ENCODE measurements at places on chromosomes 11 and 22. TPM values are rescaled to one million over a fixed set of nuclear protein-coding genes. Genes with fewer than 3 reads are reported as not detected.

The KCTD14 gene
- total RNA-seq = 26.8 TPM

DNA sequence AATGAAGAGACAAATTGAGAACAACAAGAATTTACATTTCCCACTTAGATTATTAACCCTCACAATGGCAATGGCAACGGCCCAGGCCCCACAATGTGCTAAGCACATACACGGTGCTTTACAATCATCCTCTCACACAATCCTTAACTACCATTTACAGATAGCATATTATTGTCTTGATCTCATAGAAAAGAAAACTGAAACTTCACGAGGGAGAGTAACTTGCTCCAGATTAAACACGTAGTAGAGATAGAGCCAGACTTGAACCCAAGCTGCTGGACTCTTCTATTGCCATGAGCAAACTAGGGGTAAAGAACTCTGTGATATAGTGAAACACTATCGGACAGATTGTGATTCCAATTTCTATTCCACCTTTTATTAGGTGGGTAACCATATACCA lies 665.1 kb downstream of the DLG2 start:
- no peak for DNase-seq

The SHISA8 gene
- not detected for total RNA-seq

DNA sequence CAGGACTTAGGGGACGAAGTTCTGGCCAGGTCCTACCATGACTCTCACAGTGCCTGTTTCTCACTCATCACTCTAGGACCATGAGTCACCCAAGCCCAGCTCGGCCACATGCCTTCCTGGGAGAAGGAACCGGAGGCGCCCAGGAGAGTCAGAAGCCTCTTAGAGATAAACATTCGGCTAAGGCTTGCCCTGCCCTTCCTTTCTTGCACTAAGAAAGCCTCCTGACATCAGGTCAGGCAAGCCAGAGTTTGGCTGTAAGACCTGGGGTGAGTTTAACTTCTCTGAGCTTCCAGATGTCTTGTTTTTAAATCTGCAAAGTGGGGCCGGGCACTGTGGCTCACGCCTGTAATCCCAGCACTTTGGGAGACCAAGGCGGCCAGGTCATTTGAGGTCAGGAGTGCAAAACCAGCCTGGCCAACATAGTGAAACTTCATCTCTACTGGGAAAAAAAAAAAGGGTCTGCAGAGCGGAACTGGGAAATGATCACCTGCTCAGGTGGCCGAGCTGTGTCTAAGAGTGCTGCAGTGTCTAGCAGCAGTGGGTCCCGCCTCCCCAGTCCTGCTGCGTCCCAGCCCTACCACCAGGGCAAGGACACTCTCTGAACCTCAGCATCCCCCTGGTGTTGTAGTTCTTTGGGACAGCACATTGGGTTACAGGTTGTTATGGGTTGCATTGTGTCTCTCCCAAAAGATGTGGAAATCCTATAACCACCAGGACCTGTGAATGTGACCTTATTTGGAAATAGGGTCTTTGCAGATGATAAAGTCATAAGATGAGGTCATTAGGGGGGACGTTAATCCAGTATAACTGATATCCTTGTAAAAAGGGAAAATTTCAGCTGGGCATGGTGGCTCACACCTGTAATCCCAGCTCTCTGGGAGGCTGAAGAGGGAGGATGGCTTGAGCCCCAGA lies 1.8 kb upstream of the CARS1 start:
- no peak for DNase-seq

GRCh38 chr11:35398881-35399280 lies 20.5 kb downstream of the SLC1A2 start:
- DNase-seq = no peak

DNA sequence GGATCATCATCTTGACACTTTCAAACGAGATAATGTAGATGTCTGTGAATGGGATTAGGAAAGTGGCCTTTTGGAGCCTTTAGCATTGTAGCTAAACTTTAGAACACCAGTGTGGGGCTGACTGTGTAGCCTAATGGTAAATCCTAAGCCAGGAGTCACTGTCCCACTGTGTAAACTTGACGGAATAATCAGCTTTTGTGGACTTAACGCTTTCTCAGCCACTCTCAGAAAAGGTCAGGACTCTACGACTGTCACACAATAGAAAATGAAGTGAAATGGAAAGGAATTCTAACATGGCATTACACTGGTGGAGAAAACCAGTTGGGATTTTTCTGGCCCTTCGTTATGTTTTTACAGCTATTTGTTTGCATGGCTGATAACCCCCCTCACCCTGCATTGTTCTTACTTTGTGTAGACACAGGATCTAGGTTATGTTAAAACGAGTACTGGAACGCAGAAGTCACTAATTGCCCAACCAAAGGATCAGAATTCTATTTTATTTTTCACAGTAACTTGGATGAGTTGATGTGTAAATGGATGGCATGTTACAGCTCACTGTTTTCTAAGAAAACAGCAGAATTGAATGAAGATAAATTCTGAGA lies 22.0 kb upstream of the GRAMD1B start:
- DNase-seq = no peak

DNA sequence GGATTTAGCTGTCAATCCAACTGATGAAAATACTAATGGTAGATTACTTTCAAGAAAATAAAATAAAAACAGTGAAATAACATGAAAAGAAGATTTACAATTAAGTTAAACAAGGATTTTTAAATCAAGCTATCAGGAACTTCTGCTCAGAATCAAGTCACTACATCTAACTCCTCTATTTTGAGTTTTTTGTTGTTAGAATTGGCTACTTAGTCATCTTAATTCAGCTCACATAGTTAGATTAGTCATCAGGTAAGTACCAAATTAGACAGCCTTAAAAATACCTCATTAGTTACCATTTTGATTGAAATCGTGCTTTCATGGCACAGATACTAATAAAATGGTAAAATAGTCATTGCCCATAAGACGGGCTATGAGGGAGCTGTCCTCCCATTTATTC lies 35.8 kb downstream of the BTG4 start:
- no peak for DNase-seq

DNA sequence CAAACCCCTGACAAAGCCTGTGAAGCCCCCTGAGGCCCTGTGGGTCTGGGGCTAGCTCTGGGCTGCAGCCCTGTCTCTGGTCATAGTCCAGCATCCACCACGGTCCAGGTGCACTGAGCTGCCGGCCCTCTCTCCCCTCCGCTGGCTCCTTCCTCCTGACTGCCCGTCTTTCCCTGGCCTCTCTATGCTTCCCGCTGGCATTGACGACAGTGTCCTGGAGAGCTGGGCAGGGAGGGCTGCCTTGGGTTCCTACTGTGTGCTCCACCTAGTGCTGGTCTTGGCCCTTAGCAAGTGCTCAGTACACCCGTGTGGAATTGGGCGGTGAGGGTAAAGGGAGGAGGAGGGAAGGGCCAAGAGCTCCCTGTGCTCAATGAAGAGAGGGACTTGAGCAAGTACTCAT lies 868 bp upstream of the MYEOV start:
- DNase-seq = no peak

- no peak for DNase-seq
Observed at GRCh38 chr11:60699284-60699691, at the start of gene MS4A8. TSS of gene MS4A8 (plus strand) at chr11:60699612. CDS start at chr11:60700861, 1,249 bp downstream.

DNA sequence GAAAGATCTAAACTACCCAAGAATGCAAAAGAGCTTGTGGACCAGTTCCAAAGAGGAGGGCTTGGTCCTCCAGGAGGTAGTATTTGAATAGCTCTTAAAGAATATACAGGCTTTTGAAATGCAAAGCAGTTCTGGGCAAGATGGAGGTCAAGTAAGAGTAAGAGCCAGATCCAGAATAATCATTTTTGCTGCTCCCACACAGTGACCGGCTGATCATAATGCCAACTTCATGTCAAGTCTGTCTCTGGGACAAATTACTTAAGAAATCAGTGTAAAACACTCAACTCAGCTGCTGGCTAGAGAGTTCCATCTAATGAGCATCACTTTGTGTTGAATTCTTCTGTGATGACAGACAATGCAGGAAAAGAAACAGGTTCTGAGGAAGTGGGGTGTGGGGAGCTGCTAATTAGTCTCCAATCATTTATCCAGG lies 250.9 kb upstream of the NARS2 start:
- no peak for DNase-seq

GRCh38 chr22:22886546-22886945 lies 1.1 kb upstream of the IGLL5 start:
- DNase-seq = no peak

DNA sequence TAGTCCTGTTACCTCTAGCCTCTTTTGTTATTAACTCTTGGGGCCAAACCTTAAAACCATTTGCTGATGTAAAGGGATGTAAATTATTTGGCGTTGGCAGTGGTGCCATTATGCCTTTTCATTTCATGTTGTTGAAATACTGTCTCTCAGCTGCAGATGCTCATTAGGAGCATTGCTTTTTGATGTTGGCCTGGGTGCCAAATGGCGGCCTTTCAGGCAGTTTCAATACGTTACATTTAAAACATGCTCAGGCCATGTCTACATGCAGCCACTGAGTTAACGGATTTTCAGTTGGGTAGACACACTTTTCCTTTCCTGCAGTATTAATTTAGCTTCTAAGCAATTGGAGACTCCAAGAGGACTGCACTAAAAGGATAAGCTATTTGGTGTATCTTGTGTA lies 5.3 kb downstream of the NCAM1 start:
- no peak for DNase-seq

The APOL5 gene
- not detected for total RNA-seq

DNA sequence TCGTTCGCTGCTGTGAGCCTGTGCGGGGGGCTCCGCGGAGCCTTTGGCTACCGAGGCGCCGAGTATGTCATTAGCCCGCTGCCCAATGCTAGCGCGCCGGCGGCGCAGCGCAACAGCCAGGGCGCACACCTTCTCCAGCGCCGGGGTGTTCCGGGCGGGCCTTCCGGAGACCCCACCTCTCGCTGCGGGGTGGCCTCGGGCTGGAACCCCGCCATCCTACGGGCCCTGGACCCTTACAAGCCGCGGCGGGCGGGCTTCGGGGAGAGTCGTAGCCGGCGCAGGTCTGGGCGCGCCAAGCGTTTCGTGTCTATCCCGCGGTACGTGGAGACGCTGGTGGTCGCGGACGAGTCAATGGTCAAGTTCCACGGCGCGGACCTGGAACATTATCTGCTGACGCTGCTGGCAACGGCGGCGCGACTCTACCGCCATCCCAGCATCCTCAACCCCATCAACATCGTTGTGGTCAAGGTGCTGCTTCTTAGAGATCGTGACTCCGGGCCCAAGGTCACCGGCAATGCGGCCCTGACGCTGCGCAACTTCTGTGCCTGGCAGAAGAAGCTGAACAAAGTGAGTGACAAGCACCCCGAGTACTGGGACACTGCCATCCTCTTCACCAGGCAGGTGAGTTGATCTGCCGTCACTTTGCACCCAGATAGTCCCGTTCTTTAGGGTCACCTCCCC lies 1.0 kb downstream of the ADAMTS15 start:
- no peak for DNase-seq

The CST6 gene
- 89.1 TPM for total RNA-seq

The C1QTNF5 gene
- total RNA-seq = 0.87 TPM

The SLC5A1 gene
- not detected for total RNA-seq

GRCh38 chr11:66106786-66107599 lies 36.9 kb downstream of the PACS1 start:
- DNase-seq = no peak

- DNase-seq = no peak
Observed at GRCh38 chr11:48031602-48032001, 51.2 kb downstream of the PTPRJ start.

- DNase-seq = no peak
Observed at GRCh38 chr22:26323013-26323412, 106.0 kb upstream of the ASPHD2 start.

GRCh38 chr11:107140983-107141382 lies 122.7 kb upstream of the GUCY1A2 start:
- no peak for DNase-seq

- no peak for DNase-seq
Observed at GRCh38 chr11:2814751-2815150, 70.8 kb downstream of the CDKN1C start.

DNA sequence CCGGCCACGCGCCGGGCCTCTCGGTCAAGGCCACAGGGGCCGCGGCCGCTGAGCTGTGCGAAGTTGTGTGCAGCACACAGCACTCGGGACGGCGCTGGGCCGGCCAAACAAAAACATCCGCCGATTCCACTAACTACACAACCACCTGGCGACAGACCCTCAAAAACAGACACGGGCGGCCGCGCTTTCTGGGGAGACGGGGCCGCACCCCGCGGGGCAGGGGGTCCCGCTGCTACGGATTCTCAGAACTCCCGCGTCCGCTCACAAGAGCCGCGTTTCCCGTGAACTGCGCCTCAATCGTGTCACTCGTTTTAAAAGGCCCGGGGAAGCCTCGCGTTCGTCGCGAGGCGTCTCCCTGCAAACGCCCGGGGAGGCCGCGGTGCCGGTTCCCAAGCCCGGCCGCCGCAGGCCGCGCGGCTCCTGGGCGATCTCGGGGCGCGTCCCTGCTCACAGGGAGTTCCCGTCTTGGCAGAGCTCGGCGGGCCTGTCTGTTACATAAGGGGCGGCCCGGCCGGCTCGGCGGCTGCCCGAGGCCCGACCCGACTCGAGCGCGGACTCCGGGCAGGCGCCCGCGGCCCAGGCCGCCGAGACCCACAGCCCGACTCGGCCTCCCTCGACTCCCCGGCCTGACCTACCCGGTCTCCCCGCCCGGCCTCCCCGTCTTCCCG lies 936 bp downstream of the BRD1 start:
- DNase-seq = no peak

DNA sequence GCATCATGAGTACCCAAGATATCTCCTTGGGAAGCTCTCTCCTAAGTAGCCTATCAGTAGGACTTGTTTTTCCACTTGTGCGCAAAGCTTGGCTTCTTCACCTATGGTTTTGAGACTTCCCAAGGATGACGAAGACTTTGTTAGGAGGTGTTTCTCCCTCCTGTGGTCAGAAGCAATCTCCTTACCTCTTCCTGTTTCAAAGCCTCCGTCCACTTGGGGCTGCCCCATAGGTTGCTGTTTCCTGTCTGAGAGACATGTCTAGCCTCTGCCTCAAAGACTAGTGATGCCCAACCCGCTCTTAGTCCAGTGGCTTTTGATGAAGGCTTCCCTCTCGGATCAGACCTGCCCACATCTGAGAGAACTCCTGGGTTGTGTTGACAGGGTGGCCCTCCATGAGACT lies 92.9 kb downstream of the TRAF6 start:
- DNase-seq = no peak

The ESAM gene
- total RNA-seq = 9.9 TPM

The ZNF280A gene
- total RNA-seq = not detected

- no peak for DNase-seq
Observed at GRCh38 chr11:119976805-119977560, 160.9 kb downstream of the TRIM29 start.

DNA sequence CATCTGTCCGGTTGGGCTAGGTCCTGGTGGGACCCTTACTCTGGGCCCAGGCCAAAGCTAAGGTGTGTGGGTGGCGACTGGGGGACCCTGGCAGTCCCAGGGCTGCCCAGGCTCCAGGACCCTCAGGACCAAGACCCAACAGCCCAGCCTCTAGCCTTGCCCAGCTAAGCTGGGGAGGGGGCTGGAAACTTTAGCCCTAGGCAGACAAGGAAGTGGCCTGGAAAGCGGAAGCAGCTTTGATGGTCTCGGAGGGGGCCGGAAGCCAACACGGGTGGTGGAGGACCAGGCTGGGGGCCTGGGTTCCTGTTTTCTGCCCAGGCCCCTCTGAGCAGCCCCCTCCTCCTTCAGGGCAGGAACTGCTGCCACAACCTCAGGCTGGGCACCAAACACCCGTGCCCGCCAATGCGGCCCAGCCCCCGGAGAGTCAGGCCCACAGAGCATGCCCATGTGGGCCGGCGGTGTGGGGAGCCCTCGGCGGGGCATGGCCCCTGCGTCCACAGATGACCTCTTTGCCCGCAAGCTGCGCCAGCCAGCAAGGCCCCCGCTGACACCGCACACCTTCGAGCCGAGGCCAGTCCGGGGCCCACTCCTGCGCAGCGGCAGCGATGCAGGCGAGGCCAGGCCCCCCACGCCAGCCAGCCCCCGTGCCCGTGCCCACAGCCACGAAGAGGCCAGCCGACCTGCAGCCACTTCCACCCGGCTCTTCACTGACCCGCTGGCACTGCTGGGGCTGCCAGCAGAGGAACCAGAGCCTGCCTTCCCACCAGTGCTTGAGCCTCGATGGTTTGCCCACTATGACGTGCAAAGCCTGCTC lies 2.8 kb downstream of the SIPA1 start:
- DNase-seq = no peak
